ENCODE measurements at places on chromosomes 1 and 21. TPM values are rescaled to one million over a fixed set of nuclear protein-coding genes. Genes with fewer than 3 reads are reported as not detected.

DNA sequence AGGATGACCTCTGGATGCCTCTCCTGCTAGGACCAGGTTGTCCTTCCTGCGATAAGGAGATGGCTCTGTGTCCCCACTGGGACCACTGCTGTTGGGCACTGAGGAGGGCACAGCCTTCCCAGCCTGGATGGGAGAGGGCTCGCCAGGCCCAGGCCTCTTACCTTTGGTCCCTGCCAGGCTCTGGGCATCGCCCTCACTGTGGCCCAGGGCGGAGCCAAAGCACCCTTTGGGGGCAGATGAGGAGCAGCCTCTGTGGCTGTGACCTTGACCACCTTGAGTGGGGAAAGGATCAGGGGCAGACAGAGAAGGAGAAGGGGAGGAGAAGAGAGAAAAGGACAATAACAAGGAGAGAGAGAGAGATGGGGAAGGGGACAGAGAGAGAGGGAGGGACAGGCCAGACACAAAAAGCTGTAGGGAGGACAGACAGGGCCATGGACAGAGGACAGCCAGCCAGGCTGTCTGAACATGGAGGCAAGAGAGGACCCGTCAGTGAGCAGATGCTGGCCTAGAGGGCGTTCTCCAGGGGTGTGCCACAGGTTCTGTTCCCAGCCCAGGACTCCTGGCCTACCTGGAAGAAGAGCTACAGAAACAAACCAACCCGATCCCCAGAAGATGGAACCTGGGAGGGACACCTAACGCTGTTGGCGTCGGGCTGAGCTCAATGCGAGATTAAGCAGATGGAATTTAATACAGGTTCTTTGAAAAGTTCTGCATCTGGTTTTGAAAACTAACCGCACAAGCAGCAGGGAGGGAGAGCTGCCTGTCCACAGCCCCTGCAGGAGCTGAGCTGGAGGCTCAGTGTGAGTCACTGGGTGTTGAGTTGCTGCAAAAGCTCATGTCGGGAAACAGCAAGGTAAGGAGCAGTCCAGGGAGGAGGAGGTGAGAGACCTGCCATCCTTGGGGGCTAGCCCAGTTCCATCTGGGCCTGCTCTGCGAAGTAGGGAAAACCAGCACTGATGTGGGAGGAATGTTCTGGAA is 262.1 kb downstream of the PTPRU start:
- DNase-seq: peak; percentile 75

Gene ATP6V1G3
- not detected for total RNA-seq

Gene GJA9
- not detected for total RNA-seq

DNA sequence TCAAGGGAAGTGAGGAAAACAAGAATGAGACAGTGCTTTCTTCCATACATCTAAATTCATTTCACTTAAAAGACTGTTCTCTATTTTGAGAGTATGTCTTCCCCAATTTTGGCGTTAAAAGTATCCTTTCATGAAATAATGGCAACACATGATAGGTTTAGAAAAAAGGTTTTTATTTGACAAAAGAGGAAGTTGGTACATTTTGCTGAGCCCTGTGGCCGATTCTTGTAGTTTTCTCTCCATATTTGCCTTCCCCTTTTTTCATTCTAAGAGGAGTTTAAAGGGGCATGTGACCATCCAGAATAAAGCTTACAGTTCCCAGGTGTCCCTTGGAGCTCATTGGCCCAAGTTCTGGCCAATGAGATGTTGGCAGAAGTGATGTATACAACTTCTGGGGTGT is 140.4 kb upstream of the KCNE2 start:
- DNase-seq: no peak

Gene FCRLB
- 2.4 TPM for total RNA-seq

DNA sequence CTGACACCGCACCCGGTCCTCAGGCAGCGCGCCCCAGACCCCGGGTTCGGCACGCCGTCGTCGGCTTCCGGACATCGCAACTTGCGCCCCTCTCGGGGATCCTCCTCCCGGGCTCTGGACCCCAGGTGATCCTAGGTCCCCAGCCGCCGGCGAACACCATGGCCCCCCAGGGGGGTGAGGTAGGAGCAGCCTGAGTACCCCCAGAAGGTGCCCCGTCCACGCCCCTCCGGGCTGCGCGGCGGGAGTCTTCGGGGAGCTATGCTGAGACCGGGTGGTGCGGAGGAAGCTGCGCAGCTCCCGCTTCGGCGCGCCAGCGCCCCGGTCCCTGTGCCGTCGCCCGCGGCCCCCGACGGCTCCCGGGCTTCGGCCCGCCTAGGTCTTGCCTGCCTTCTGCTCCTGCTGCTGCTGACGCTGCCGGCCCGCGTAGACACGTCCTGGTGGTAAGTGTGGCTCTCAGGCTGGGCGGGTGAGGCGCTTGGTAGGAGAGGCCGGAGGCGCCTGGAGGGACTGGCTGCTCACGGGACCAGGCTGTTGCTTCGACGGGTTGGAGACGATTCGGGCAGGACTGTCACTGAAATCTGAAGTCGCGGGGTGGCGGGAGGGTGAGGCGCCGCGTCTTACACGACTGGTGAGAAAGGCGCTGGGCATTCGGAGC is 367 bp downstream of the WNT2B start:
- no peak for DNase-seq

GRCh38 chr1:246365708-246366107 is 141.4 kb downstream of the SMYD3 start:
- DNase-seq: no peak

GRCh38 chr1:10663678-10664035 is 132.8 kb downstream of the CASZ1 start:
- DNase-seq: no peak

GRCh38 chr1:193299038-193299437 is 112.6 kb upstream of the B3GALT2 start:
- no peak for DNase-seq

Gene AXDND1
- not detected for total RNA-seq

DNA sequence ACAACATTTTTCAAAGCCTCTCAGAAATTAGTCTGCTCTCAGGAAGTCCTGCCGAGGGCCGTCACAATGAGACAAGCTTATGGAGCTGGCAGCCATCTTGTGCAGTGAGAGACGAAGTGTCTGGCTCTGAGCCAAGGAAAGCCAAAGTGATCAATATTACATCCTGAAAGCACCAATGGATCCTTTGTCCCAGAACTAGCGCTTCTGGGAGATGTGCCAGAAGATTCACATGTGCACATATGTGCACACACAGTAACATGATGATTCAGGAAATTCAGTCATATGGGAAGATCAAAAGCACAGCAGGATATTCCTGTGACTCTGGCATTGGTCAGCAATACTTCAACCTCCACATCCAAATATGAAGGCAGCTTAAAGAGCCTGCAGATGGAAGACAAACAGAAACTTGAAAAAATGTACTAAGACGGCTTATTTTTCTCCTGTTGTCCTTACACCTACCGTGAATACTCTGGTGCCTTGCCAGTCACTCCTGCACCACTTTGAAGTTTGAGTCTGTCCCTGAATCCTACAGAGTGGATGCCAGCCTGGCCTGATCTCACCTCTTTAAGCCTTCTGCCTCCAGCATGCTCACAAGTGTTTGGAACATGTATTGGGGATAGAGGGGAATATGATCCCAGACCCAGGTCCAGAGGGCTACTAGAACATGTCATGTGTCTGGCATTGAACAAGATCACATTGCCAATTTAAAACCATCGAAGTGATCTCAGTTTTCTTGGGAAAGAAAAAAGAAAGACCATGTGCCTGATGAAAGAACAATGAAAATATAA is 44.5 kb upstream of the PRRX1 start:
- peak; percentile 60 for DNase-seq

DNA sequence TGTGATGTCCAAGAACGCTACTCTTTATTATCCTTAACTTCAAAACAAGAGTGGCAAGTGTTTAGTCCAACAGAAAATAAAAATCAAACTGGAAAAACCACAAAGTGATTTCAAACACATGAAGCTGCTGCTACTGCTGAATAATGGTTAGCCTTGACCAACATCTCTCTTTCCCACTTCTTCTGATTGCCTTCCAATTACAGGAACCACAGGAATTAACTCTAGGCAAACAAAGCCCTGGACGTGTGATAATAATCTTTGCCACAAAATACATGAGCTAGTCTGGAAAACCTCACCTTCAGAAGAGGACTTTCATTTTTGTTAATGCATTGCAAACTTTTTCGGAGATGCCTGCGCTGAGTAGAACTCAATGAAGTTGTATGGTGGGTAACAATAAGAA is 48.6 kb upstream of the COL11A1 start:
- DNase-seq: peak; percentile 28

DNA sequence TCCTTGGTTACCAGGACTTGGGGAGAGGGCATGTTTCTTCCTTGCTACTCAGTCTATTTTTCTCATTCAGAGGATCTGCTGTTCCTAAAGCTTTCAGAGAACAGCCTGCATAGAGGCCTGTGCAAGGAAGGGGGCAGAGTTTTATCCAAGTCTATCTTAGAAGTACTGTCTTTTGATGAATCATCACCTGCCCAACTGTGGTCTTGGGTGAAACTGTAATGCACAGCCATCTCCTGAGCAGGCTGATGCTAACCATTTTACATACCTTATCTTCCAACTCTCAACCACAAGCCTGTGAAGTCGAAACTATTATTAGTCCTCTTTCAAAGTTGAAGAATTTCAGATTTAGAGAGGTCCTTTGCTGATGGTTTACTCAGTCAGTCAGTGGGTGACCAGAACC is 368.0 kb downstream of the HHAT start:
- DNase-seq: peak; percentile 58

Gene PROK1
- 0.24 TPM for total RNA-seq

- peak; percentile 49 for DNase-seq
These were observed 1.5 kb downstream of the KIRREL1 start for GRCh38 chr1:157994704-157995582.

Data from RPMI7951 (cell line).